ENCODE measurements at places on chromosomes 7 and 10. TPM values are rescaled to one million over a fixed set of nuclear protein-coding genes. Genes with fewer than 3 reads are reported as not detected.

The NEUROD6 gene
- not detected for total RNA-seq

- no peaks in the 10 kb centered on the region for H3K4me1 ChIP-seq
- DNase-seq = no peak
- H3K4me3 ChIP-seq = no peak overlapping the region
- no peaks in the 10 kb centered on the region for H3K27me3 ChIP-seq
Measured at GRCh38 chr10:49375611-49376010, 20.3 kb downstream of the DRGX start.

DNA sequence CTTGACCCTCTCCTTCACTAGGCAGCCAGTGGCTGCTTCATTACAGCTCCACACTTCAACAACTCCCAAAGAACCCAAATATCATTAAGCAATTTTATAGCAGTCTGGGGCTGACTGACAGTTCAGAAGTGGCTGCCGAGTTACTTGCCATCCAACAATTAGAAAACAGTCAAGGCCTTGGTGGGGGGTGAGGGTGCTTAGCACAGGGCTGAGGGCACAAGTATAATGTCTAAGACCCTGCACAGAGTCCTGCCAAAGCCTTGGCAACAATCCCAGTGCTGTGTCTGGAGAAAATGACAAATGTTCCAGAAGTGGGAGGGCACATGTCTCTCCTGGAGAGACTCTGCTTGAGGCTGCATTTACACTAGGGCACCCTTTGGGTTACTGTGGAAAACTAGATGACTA is 71.1 kb downstream of the CXCL12 start:
- no peaks in the 10 kb centered on the region for H3K36me3 ChIP-seq
- no peak overlapping the region for H3K27ac ChIP-seq
- H3K4me3 ChIP-seq = no peak overlapping the region
- no peaks in the 10 kb centered on the region for H3K4me1 ChIP-seq
- no peak for DNase-seq

GRCh38 chr10:35336921-35337823 is 863 bp downstream of the CCNY start:
- H3K4me1 ChIP-seq = no peaks in the 10 kb centered on the region
- H3K4me3 ChIP-seq = peak overlapping the region; percentile 93
- H3K27ac ChIP-seq = no peak overlapping the region

The TMEM26 gene
- not detected for total RNA-seq

The PCLO gene
- total RNA-seq = 4.2 TPM
